Stimulated activated CD8-positive, alpha-beta memory T cell treated with anti-CD3 and anti-CD28 coated beads, Interleukin-4, amount 100 ng/mL, for 48 hours (primary cell): ENCODE measurements at places on chromosomes 4 and X.

DNA sequence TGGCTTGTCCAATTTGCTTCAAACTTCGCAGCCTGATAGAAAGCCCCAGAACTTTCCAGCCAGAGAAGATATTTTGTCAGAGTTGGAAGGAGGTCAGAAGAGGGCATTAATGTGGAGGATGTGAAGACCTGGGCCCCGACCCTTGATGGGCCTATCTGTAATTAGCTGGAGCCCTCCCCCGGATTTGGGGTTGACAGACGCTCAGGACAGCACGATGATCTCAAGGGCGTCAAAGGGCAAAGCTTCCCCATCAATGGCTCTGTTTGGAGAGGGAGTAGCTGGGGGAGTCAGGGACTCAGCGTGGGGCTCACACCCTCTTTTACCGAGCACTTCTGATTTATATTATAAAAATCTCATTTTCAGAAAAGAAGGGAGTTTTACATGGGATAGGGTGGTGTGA, 59.0 kb upstream of the PPP2R3B start:
- no peak for DNase-seq

DNA sequence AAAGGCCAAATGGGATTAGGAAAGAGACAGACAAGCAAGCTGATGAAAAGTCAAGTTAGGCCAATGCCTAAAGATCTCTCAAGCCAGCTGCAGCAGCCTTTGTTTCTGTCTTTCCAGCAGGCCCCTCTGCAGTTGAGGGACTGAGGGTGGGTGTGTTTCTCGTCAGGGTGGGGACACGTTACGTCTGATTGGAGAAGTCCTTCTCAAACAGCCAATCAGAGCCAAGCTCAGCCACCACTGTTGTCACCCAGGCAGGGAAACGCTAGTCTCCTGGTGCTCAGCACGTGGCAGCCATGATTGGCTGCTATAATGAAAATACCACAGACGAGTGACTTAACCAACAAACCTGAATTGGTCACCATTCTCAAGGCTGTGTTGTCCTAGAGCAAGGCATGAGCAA, 177.1 kb upstream of the LCORL start:
- DNase-seq: no peak

DNA sequence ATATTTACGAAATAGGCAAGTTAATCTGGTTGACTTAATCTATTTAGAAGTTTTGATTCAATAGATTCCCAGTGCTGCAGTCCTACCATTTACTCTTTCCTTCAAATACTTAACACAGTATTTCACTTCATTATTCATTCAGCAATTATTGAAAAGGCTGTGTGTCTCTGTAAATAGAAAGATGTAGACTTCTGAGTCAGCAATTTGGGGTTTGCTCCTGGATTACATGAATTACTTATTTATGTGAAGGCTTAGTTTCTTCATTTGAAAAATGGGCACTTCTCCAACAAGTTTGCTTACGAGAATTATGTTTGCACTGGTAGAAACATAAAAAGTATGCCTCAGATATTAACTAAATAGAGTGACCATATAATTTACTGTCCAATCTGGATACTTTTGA, 17.4 kb downstream of the ADAM29 start:
- no peak for DNase-seq

DNA sequence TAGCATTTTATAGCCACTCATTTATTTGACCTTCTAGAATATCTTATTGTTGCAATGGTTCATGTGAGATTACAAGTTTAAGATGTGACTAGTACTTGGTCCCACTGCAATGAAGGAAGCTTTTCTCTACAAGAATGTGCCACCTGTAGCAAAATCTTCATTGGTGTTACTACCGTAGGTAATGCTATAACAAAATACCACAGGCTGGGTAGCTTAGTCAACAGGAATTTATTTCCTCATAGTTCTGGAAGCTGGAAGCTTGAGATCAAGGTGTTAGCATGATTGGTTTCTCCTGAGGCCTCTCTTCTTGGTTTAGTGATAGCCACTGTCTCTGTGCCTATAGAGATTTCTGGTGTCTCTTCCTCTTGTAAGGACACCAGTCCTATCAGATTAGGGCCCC, 441.0 kb downstream of the GPM6A start:
- no peak for DNase-seq

DNA sequence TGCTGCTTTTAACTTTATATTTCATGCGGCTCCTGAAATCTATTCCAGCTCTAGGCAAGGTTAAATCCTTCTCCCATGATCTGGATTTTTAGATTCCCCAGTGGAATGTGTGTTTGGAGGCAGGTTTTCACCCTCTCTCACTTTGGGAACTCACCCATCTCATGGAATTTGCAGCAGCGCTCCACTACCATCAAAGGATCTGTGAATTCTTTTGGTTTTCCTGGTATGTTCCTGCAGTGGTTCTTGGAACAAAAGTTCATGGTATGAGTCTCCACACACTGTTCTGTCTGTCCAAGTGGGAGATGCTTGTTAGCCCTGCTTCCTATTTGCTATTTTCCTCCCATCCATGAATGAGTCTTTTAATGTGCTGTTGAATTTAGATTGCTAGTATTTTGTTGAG, 14.0 kb downstream of the APOOL start:
- no peak for DNase-seq

DNA sequence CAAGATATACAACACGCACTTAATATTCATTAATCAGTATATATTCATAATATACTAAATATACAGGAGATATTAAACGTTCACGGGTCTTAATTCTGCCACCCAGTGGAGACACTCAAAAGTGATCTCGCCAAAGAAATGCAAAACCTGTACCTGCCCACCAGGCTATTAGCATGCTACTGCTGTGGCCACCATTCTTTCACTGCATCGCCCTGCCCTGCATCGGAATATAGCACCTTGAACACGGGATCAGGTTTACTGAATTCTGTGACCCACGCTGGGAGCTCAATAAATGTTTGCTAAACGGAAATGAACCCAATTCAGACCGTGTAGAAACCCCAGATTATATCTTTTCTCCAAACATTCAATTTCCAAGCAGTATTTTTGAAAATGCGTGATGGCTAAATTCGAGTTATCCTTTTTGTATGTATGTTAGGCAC, 840 bp upstream of the CLCN3 start:
- DNase-seq: peak; percentile 61
